HL-60 (cell line): ENCODE measurements at places on chromosomes 4 and X.

DNA sequence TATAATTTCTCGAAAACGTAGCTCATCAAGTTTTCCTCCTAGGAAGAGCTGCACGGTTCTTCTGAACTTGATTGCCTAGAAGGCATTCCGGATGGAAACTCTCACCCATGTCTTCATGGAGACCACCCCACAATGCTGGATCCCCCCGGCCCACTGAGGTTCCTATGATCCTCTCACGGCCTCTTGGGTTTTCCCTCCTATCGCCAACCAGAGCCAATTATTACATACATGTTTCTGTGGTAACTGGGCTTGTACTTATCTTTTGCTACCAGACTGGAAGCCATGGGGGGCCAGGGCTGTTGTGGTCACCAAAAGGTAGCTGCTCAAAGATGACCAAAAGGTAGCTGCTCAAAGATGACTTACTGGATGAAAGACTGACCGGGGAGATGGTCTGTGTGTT, 131.5 kb downstream of the AFAP1 start:
- no peak for DNase-seq

DNA sequence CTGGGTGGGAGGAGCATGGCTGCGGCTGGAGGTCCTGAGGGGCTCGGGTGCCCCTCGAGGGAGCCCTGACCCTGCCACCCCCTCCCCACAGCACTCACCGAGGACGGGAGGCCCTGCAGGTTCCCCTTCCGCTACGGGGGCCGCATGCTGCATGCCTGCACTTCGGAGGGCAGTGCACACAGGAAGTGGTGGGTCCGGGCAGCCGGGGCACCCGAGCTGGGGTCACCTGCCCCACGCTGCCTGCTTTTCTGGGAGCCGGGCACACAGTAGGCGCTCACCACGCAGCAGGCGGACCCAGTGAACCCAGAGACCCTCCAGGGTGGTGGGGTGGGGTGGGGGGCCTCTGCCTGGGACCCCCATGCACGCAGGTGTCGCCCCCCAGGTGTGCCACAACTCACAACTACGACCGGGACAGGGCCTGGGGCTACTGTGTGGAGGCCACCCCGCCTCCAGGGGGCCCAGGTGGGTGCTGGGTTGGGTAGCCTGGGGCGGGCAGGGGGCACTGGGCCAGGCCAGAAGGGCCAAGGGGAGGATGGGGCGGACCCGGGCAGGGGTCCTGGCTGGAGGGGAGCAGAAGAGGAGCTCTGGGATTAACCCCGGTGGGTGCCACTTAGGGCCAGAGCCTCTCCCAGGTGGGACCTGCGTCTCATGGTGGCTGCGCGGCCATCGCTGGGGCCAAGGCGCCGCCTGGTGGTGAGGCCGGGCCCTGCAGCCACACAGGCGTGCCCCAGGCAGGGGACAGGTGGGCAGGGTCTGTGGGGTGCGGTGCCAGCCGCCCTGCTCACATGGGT, 1.4 kb downstream of the HGFAC start:
- DNase-seq, result peak; percentile 53

DNA sequence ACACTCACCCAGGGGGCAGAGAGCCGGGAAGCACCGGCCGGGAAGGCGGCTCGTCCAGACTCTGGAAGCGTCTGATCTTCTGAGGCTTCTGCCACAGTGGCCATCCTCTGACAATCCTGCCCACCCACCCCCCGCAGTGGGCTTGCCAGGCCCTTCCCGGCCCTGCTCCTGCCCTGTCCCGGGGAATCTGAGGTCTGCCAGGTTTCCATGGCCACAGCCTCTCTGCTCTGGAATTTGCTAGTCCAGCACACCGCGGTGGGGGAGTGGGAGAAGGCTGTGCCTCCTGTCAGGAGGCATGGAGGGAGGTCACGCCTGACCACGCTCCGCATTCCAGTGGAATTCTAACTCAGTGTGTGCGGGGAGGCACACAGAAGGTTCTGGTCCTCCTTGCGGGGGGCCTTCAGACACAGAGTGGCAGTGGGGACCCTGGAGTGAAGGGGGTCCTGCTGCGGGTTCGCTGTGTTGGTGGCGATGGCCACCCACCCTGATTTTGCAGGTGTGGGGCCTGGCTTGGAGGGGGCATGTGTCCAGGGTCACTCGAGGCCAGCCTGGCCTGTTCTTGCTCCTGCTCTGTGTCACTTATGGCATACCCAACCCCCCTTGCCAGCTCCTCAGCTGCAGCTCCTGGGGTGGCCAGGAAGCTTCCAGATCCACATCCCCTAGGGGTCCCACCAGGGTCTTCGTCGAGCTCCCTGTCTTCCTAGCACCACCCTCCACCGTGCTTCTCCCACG, 55.6 kb upstream of the ADRA2C start:
- DNase-seq, result no peak

GRCh38 chr4:85967872-85968271, 392.0 kb downstream of the MAPK10 start:
- DNase-seq, result no peak

GRCh38 chrX:27622883-27623282, 32.7 kb downstream of the DCAF8L2 start:
- no peak for DNase-seq

GRCh38 chr4:109214622-109215301, 87.7 kb downstream of the COL25A1 start:
- DNase-seq, result no peak

GRCh38 chr4:159048166-159048886, 54.6 kb upstream of the RAPGEF2 start:
- no peak for DNase-seq

DNA sequence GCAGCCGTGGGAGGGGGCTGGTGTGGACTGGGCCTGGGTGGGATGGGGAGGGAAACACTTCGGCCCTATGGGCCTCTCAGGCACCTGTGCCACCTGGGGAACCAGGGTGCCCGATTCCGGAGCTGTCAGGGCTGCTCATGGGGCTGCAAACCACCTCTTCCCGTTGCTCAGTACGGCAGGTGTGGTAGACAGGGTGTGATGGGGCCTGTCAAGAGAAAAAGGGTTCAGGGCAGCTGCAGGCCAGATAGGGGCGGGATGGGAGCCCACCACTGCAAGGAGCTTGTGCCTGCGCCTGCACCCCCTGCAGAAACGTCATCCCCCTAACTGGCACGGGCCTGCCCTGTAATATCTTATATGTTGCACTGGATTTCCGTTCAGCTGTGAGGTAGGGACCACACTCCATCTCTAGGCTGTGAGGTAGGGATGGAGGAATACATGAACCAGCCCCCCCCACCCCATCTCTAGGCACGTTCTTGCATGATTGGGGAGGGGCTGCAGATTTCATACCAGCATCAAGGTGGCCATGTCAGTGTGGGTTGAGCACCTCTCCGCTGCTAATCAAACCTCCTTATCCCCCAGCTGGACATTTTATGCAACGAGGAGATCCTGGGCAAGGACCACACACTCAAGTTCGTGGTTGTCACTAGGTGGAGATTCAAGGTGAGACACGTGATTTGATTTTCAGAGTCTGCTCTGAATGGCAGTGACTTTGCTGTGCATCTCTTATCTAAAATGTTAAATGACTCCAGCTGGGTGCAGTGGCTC, 59.0 kb downstream of the PCGF3 start:
- no peak for DNase-seq

GRCh38 chr4:78710536-78710935, 65.6 kb upstream of the BMP2K start:
- no peak for DNase-seq

- no peak for DNase-seq
Measured at GRCh38 chr4:61201561-61201960, 1.4 kb downstream of the ADGRL3 start.

DNA sequence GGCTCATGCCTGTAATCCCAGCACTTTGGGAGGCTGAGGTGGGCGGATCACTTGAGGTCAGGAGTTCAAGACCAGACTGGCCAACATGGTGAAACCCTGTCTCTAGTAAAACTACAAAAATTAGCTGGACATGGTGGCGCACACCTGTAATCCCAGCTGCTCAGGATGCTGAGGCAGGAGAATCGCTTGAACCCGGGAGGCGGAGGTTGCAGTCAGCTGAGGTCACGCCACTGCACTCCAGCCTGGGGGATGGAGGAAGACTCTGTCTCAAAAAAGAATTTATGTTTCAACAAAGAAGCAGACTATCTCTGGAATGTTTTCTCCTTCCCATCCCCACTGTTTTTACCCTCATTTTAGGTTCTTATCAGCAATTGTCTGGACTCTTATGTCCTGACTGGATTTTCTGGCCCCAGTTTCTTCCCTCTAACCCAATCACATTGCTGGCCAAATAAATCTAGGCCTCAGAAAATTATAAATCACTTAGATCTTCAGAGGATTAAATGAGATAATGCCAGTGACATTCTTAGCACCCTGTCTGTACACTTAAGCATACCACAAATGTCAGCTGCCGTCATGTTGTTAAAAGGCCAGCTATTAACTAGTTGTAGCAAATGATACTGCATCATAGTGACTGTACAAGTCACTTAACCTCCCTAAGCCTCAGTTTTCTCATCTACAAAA, 44.9 kb upstream of the PRSS48 start:
- no peak for DNase-seq

- DNase-seq, result no peak
Measured at GRCh38 chrX:3010532-3010931, 4.2 kb downstream of the ARSH start.

DNA sequence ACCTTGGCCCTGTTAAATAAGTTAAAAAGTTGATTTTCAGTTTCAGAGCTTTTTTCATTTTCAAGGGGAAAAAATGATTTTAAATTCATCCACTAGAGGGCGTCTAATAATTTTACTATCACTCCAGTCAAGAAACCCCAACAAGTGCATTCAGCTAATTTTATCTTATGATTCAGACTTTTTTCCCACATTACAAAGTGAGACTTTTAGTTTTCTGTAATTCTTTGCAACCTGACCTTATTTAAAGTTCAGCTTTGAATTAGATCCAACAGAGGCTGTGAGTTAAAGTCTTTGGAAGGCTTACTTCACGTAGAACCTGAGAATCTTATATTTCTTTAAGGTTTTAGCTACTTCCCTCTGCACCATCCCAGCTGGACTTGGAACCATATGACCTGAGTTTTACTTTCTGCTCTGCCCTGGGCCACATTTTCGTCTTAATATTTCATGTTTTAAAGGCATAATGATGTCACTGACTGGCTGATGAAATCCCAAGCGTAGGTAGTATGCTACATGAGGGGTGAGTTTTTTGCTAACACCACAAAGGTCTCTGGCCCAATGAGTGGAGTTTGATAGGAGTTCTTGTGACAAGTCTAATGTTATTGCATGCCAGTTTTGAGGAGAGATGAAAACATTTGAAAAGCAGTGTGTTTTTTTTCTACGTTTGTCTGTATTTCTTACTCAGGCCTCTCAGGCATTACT, 7.2 kb downstream of the GNRHR start:
- no peak for DNase-seq

DNA sequence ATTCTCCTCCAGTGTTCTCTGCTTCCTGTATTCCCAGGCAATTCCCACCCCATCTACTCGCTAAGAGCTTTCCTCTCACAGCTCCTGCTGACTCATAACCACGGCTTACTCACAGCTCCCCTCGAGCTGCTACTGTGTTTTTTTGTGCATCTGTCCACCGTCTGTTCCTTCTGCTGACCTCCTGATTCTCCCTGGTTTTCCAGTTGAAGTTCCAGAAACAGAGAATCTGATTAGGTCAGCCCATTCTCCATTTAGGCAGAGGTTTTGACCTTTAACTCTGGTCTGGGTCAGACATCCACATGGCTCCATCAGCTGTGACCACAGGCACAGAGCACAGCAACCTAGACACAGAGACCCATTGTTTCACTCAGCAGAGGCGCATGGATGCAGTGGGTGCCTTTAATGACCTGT, 5.5 kb upstream of the SMIM20 start:
- DNase-seq, result no peak
